ENCODE measurements at places on chromosomes 5 and 9.

- DNase-seq = no peak
Measured at GRCh38 chr5:173981185-173981761, 7.7 kb upstream of the C5orf47 start.

- DNase-seq = no peak
Measured at GRCh38 chr5:18375641-18376040, 741.4 kb downstream of the TAF11L14 start.

GRCh38 chr9:89422151-89422975 lies 75.5 kb downstream of the SEMA4D start:
- peak; percentile 61 for DNase-seq

- DNase-seq = no peak
Measured at GRCh38 chr5:81427566-81427965, 33.6 kb upstream of the ACOT12 start.

DNA sequence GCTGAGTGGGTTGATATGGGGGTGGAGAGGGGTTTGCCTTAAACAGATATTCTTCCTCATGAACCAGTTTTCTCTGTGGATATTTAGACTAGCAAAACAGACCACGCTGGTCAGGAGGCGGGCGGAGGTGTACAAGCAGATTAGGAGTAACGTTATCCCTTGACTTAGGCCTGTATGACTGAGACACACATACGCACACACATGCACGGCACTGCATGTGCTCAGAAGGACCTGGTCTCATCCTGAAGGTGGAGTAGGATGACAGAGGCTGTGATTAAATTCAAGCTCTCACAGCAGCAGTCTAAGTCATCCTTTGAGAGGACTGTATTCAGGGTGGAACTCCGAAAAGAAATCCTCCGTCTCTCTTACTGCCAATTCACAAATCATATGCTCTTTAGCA lies 209.7 kb downstream of the DIRAS2 start:
- no peak for DNase-seq

DNA sequence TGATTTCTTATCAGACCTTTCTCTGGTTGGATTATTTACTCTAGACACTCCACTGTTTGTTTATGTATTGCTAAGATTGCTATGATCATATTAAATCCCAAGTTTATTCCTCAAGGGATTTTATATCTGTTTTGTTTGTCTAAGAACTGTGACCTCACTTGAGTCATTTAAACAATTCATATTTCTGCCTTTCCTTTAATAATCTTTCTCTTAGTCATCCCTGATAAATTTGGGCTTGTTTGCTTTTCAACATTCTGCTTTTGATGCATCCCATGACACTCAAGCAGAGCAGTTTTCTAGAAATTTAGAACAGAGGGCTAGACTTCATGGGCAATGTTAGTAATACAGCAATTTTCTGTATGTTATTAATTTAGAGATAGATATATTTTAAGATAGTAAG lies 231.6 kb upstream of the TNC start:
- peak; percentile 61 for DNase-seq

GRCh38 chr9:130214776-130215340 lies 42.7 kb downstream of the NCS1 start:
- DNase-seq = no peak

DNA sequence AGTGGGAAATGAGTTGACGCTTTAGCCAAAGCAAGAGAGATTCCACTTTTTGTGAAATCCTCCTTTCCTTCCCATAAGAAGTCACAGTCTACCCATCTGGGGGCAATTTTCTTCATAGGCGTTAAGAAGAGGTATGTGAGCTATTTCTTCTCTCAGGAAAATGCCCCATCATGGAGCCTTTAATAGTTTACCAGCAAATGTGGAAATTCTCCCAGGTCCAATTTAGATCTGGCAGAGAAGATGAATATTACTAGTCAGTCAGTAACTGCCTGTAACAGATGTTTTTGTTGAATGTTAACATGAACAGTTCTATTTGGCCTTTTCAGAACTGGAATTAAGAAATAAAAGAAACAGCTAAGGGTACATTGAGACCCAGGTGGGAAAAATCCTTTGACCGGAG lies 156.4 kb upstream of the RFX3 start:
- no peak for DNase-seq

- no peak for DNase-seq
Measured at GRCh38 chr5:95439801-95440493, 48.8 kb downstream of the FAM81B start.

GRCh38 chr9:15837079-15837679 lies 284.3 kb downstream of the CCDC171 start:
- DNase-seq = peak; percentile 76

GRCh38 chr9:92747459-92748232 lies 17.0 kb downstream of the BICD2 start:
- DNase-seq = peak; percentile 59

GRCh38 chr5:98954392-98955028 lies 25.7 kb upstream of the CHD1 start:
- DNase-seq = no peak

DNA sequence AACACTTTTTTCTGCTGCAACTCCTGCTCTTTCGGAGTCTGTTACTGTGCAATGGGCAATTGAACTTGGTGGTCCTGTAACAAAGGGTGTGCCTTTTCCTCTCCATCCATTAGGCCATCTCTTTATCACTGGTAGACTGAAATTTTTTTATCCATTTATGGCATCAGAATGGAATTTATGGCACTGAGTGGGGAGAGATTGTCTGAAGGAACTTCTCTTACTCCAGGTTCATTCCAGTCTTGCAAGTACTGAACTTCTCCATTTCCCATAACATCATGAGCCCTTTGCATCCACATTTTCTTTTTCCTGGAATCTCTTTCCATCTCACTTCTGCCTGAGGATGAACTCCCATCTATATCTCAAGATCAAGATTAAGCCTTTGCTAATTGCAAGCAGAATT lies 10.0 kb downstream of the SLC46A2 start:
- no peak for DNase-seq

DNA sequence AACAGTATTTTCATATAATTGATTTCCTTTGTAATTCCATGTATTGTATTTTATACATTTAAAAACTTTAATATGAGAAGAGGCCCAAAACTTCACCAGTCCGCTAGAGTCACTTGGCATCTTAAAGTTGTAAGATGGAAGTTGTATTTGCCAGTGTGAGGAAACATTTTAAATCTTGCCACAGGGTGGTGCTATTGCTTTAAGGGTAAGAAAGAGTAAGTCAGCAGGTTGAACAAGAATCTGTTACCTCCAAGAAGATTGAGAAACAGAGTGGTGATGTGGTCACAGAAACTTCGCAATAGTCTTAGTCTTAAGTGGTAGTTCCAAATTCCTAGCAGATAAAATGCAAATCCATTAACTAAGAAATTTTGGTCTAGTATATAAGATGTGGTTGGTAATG lies 39.8 kb upstream of the RANBP6 start:
- peak; percentile 88 for DNase-seq

DNA sequence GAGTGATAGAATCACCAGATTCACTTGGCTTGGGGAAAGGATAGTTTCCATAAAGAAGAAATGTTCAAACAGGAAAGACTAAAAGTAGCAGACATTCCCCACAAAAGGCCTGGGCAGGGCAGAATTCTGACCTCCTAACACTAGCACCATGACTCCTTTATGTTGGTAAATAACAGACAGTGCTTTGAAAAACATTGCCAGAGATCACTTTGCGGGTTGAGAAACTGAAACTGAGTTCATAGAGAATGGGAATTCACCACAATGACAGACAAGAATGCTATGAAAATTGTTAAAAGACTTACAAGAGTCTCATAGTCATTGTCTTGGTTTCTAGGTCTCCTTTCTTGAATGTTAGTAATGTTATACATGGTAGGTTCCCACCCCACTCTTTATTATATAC lies 172.5 kb upstream of the GLRA1 start:
- DNase-seq = no peak

- no peak for DNase-seq
Measured at GRCh38 chr5:54873691-54874090, 111.7 kb downstream of the ESM1 start.

DNA sequence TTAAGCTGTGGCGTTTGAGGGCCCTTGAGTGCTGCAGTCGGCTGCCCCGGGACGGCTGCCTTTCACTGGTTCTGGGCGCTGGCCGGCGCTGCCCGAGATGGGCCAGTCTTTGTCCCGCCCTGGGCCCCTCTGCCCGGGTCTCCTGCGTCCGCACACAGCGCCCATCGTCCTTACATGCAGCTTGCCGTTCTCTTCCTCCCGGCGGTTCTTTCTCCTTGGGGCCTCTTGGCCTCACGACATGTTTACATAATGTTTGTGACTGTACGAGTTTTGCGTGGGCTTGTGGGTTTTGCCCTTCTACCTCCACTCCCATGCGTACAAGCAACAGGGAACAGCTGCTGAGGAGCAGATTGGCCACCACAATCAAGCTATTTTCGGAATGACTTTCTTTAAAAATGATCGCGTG lies 618 bp downstream of the TNPO1 start:
- DNase-seq = peak; percentile 76

GRCh38 chr5:107025712-107026497 lies 644.8 kb downstream of the EFNA5 start:
- no peak for DNase-seq

GRCh38 chr5:175809531-175810121 lies 61.8 kb upstream of the CPLX2 start:
- DNase-seq = peak; percentile 95

Data from ELR (cell line).